Thyroid gland (tissue), 4 donors: ENCODE measurements at places on chromosomes 5 and 9. TPM values are rescaled to one million over a fixed set of nuclear protein-coding genes. Genes with fewer than 3 reads are reported as not detected.

Gene SOHLH1
- not detected for total RNA-seq

- DNase-seq, result no peak
- H3K4me1 ChIP-seq, result no peaks in the 10 kb centered on the region
- no peaks in the 10 kb centered on the region for H3K27me3 ChIP-seq
- H3K27ac ChIP-seq, result no peak overlapping the region
- no peak overlapping the region for H3K4me3 ChIP-seq
Measured at GRCh38 chr5:30040488-30041118, 1152.9 kb upstream of the CDH6 start.

Gene CNTFR
- total RNA-seq, result 13.9 TPM

DNA sequence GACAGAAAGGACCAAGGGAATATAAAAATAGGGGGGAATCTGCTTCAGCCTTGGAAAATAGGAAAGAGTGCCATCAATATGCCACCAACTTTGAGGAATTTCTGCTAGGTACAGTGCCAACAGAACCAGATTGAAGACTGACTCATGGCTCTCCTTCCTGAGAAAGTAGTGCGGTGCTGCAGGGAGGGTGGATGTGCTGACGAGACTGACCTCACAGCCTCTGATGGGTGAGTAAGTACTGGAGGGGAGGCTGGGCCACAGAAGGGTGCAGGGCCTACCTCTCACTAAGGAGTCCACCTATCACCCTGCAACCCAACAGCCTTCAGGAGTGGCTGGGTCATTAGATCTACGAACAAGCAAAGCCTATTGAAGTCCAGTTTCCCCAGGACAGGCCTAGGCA lies 187.6 kb downstream of the GABBR2 start:
- DNase-seq, result no peak
- no peak overlapping the region for H3K4me3 ChIP-seq
- no peaks in the 10 kb centered on the region for H3K27me3 ChIP-seq

GRCh38 chr5:67490543-67491321 lies 294.1 kb upstream of the CD180 start:
- H3K4me3 ChIP-seq, result no peak overlapping the region
- H3K36me3 ChIP-seq, result no peaks in the 10 kb centered on the region
- H3K4me1 ChIP-seq, result peaks cover 18% of the 10 kb centered on the region
- peak overlapping the region; percentile 14 for H3K27ac ChIP-seq
- no peak for DNase-seq

- H3K4me3 ChIP-seq, result no peak overlapping the region
- no peaks in the 10 kb centered on the region for H3K4me1 ChIP-seq
- no peak for DNase-seq
- peaks cover 47% of the 10 kb centered on the region for H3K36me3 ChIP-seq
- H3K27me3 ChIP-seq, result no peaks in the 10 kb centered on the region
- no peak overlapping the region for H3K27ac ChIP-seq
Measured at GRCh38 chr9:120397453-120397852, 182.5 kb downstream of the CDK5RAP2 start.

Gene ADAMTS6
- 3.2 TPM for total RNA-seq

GRCh38 chr5:172751761-172752510 lies 19.1 kb downstream of the DUSP1 start:
- no peak for DNase-seq
- no peak overlapping the region for H3K27ac ChIP-seq
- no peak overlapping the region for H3K4me3 ChIP-seq
- no peaks in the 10 kb centered on the region for H3K36me3 ChIP-seq

Gene C9orf40
- total RNA-seq, result 2.5 TPM

Gene SLC1A1
- total RNA-seq, result 49.0 TPM

Gene CPLANE1
- 68.2 TPM for total RNA-seq

Gene AFF4
- 81.7 TPM for total RNA-seq

GRCh38 chr5:35811108-35811741 lies 45.5 kb upstream of the IL7R start:
- H3K36me3 ChIP-seq, result no peaks in the 10 kb centered on the region
- no peak overlapping the region for H3K4me3 ChIP-seq
- no peak overlapping the region for H3K27ac ChIP-seq

Gene HIGD2A
- 123 TPM for total RNA-seq

GRCh38 chr9:36136272-36136893 lies at the start of gene GLIPR2:
Gene GLIPR2, plus strand, starts transcription at chr9:36136733. Its CDS starts 46 bp downstream, at chr9:36136779.
- peaks cover 33% of the 10 kb centered on the region for H3K4me1 ChIP-seq
- H3K27me3 ChIP-seq, result no peaks in the 10 kb centered on the region
- H3K27ac ChIP-seq, result no peak within 1 kb of the TSS
- peak within 1 kb of the TSS; percentile 41 for H3K4me3 ChIP-seq

Gene AIF1L
- total RNA-seq, result 114 TPM

Gene LMX1B
- 0.68 TPM for total RNA-seq

Gene HRCT1
- total RNA-seq, result 4.3 TPM

DNA sequence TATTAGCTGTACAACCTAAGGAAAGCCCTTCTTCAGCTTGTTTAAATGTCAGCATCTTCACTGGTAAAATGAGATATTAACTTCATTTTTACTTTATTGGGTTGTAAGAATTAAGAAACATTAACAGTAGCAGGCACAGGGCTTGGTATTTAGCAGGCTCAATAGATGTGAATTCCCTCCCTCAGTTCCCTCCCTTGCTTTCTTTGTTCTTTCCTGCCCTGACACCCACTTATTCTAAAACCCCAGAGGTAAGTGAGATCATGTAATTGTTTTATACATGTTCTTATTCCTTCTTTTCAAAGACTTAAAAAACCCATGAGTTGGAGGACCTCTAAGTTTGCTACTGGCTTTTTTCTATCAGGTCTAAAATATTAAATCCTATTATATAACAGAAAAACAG lies 73.3 kb upstream of the IFNK start:
- peaks cover 23% of the 10 kb centered on the region for H3K4me1 ChIP-seq
- H3K27me3 ChIP-seq, result no peaks in the 10 kb centered on the region
- no peak for DNase-seq
- H3K4me3 ChIP-seq, result no peak overlapping the region
- no peak overlapping the region for H3K27ac ChIP-seq

Gene NIM1K
- total RNA-seq, result 0.40 TPM
